GM19239 (cell line): ENCODE measurements at places on chromosomes 11 and 22.

- no peak for DNase-seq
These were observed 59.9 kb upstream of the FGF3 start for GRCh38 chr11:69878927-69879728.

DNA sequence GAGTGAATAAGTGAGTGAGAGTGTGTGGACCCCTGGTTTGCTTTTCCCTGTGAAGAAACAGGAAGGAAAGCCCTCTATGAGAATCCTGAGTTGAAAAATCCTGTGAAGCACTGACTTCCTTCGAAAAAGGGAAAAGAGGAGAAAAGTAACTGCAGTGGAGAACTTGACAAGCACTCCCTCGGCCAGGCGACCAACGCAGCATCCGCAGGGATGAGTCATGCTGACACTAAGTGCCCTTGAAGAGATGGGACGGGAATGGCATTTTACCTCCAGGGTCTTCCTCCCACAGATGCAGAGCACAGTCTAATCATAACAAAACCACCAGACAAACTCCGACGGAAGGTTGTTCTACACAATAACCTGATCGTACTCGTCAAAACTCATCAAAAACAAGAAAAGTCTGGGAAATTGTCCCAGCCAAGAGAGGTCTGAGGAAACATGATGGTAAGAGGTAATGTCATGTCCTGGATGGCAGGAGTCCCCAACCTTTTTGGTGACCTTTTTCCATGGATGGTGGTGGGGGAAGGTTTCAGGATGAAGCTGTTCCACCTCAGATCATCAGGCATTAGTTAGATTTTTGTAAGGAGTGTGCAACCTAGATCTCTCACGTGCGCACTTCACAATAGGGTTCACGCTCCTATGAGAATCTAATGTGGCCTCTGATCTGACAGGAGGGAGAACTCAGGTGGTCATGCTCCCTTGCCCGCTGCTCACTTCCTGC, 132.2 kb upstream of the B3GAT1 start:
- no peak for DNase-seq

- no peak for DNase-seq
These were observed 131.9 kb downstream of the MPPED1 start for GRCh38 chr22:43543522-43544288.

DNA sequence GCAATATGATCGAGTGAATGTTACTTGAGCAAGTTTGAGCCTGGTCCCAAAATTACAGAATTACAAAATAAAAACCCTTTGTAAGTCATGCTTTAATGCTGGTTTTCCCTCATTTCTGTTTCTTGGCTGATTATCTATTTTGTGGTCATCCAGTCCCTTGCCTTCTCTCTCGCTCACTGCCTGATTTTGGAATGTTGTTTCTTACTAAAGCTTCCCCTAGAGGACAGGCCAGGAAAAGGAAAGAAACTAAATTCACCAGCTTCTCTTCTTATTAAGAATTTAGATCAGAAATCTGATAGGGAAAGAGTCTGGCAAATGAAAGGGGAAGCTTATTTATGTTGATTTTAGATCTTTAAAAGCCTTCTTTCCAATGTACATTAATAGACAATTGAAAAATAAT, 16.6 kb upstream of the BDNF start:
- no peak for DNase-seq

DNA sequence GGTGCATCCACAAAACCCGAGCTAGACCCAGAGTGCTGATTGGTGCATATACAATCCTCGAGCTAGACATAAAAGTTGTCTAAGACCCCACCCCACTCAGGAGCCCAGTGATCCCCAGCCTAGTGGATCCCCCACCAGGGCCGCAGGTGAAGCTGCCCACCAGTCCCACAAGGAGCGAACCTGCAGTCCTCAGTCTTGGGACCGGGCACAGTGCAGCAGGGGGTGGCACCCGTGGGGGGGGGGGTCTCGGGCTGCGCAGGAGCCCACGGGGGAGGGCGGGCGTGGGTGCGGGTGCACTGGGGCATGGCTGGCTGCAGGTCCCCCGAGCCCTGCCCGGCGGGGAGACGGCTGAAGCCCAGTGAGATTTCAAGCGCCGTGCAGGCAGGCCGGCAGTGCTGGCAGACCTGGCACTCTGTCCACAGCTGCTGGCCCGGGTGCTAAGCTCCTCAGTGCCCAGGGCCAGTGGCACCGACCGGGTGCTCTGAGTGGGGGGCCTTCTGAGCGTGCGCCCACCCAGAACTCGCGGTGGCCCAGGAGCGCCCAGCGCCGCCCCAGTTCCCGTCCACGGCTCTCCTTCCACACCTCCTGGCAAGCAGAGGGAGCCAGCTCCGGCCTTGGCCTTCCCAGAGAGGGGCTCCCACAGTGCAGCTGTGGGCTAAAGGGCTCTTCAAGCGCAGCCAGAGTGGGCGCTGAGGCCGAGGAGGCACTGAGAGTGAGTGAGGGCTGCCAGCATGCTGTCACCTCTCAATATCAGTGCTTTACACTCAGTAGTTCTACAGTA, 989.1 kb downstream of the FAM181B start:
- no peak for DNase-seq

- no peak for DNase-seq
These were observed 26.1 kb upstream of the CTSC start for GRCh38 chr11:88363648-88364065.

DNA sequence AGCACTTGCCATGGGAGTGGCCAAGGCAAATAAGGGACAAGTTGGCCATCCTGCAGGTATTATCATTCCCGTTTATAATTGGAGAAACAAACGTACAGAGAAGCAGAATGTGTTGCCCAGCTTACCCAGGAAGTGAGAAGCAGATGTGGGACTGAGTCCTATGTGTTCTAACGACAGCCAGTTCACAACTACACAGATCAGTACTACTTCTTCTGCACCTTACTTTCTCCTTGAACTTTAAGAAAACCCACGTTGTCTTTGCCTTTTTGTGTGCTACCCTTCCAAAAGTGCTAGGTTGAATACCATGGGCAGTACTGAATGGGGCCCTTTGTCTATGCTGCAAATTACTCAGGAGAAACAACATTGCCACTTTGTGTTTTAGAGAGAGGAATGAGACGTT, 62.8 kb upstream of the BLID start:
- no peak for DNase-seq

DNA sequence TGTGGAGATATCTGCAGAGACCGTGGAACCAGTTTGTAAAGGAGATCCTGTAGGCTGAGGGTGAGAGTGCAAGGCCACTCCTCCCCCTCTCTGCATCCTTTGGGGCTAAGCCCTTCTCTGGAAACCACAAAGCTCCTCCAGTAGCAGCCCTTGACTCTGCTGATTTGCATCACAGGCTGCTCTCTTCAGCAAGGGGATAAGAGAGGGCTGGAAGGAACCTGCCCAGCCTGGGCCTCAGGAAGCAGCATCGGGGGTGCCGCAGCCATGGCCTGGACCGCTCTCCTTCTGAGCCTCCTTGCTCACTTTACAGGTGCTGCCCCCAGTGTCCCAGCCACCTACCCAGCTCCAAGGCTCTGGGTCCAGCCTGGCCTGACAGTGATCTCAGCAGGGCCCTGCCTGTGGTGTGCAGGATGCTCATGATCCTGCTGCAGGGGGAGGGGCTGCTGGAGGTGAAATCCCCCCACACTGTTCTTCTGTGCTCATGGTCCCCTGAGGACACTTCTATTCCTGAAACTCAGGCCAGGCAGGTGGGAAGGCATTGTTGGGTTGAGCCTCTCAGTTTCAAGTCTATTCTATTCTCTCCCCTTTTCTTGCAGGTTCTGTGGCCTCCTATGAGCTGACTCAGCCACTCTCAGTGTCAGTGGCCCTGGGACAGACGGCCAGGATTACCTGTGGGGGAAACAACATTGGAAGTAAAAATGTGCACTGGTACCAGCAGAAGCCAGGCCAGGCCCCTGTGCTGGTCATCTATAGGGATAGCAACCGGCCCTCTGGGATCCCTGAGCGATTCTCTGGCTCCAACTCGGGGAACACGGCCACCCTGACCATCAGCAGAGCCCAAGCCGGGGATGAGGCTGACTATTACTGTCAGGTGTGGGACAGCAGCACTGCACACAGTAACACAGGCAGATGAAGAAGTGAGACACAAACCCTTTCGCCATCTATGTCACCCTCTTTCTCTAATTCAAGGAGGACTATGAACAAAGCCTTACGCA, 68.5 kb upstream of the IGLL5 start:
- DNase-seq = peak; percentile 65

GRCh38 chr11:28649922-28650321, 541.7 kb downstream of the METTL15 start:
- no peak for DNase-seq

- no peak for DNase-seq
These were observed 3.4 kb upstream of the LDHC start for GRCh38 chr11:18408558-18409291.

DNA sequence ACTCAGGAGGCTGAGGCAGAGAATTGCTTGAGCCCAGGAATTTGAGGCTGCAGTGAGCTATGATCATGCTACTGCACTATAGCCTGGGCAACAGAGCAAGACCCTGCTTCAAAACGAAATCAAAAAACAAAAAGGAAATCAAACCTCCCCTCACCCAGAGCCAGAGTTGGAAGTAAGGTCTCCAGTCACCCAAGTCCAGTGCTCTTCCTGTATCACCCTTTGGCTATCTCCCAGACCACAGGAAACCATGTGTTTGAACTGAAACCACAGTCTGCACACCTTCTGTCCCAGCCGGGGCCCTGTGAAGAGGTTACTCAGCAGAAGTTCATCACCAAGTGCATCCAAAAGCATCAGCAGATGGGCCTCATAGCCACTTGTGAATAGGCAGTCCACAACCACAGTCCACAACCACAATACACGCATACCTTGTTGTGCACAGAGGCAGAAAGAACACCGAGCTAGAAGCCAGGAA, 4.6 kb downstream of the MYH9 start:
- DNase-seq = peak; percentile 58

- no peak for DNase-seq
These were observed 38.7 kb upstream of the E2F8 start for GRCh38 chr11:19279451-19279850.

DNA sequence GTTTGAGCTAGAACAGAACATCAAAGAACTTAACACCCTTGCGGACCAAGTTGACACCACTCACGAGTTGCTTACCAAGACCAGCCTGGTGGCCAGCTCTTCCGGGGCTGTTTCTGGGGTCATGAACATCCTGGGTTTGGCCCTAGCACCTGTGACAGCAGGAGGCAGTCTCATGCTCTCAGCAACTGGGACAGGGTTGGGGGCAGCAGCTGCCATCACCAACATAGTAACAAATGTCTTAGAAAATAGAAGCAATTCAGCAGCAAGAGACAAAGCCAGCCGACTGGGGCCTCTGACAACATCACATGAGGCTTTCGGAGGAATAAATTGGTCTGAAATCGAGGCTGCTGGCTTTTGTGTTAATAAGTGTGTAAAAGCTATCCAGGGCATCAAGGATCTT, 8.7 kb downstream of the APOL5 start:
- DNase-seq = no peak
